ENCODE measurements at places on chromosomes 3 and 15. TPM values are rescaled to one million over a fixed set of nuclear protein-coding genes. Genes with fewer than 3 reads are reported as not detected.

Gene ZNF501
- total RNA-seq: 2.4 TPM

Gene C3orf18
- total RNA-seq: 13.7 TPM

Gene SCAMP5
- 11.5 TPM for total RNA-seq

Gene CPNE9
- total RNA-seq: not detected

Gene OR5H6
- not detected for total RNA-seq

Gene CORO2B
- 4.7 TPM for total RNA-seq
